ENCODE measurements at places on chromosomes 6 and 20.

DNA sequence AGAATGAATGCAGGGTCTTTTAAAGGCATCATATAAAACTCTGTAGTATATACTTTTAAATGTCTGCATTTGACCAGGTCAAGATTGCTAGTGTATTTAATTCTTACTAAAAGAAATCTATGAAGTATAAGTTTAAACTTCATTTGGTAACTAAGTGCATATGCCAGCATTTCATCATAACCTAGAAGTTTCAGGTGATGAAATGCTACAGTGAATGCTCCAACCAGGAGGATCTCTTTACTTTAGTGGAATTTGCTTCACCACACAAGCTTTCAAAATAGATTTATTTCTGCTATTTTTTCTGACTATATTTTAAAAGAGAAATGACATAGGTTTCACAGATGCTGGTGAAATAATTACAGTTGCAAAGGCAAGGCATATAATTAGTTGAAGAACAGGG, 141.9 kb downstream of the HIVEP2 start:
- DNase-seq: no peak

DNA sequence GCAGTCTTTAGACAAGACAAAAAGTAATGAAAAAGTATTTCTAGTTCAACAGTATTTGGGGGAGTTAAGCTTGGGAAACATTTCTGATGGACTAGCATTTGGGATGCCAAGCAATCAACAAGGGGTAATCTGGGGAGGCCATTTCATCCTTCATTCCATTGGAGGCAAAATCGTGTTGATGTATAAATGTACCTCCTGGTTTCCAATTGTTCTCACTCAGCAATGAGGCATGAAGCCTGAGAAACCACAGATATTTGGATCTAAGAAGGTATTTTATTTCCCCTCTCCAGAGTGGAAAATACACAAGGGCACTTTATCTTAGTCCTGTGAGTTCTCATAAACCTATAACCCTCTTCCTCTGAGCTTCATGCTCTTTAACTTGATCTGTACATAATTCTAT, 68.2 kb downstream of the TBX18 start:
- no peak for DNase-seq

DNA sequence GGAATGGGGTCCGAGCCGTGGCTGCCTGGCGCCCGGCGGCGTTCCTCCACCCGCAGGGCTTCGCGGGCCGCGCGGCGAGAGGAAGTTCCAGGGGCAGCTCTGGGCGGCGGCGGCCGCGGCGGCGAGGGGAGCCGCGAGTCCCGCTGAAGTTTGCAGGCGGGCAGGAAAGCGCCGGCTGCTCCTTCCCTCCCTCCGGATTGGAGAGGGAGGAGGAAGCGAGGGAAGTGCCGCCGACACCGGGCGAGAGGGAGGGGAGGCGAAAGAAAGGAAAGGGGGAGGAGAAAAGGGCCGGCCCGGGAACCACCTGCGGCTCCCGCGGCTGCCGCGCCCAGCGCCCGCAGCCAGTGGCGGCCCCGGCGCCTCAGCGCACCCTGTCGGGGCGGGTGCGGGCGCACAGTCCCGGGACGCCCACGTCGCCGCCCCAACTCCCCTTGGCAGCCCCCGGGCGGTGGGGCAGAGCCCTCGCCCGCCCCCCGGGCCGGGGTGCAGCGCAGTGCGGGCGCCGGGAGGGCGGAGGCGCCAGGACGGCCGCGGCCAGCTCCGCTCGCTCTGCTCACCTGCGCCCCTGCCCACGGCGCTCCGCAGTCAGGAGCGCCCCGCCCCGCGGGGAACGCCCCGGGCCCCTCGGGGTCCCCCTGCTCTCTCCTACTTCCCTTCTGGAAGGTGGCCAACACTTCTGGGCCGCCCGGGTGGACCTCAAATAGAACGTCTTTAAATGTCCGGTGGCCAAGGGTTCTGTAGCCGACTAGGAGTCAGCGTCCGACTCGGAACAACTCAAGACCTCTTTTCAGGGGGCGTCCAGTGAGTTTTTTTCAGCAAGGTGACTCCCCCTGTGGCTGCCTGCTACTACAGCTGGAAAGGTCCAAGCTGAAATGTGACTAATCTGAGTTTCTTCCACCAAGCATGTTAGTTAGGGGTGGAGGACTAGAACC, 80.3 kb upstream of the CCDC28A start:
- DNase-seq: no peak

DNA sequence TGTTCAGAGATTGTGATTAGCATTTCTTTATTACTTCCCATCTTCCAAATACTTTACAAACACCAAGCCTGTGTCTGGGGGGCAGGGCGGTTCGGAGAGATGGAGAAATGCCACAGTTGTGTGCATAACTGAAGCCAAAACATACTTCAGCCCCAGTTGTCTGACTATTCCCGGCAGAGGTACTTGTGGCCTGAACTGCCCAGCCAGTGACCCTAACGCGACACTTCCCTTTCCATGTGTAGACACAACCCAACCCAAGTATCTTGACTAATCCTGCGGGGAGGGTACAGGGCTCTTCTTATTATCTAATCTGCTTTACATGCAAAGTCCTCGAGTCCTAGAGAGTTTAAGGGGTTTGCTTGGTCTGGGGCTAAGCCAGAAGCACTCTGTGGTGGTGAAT, 46.2 kb downstream of the ISM1 start:
- DNase-seq: no peak

DNA sequence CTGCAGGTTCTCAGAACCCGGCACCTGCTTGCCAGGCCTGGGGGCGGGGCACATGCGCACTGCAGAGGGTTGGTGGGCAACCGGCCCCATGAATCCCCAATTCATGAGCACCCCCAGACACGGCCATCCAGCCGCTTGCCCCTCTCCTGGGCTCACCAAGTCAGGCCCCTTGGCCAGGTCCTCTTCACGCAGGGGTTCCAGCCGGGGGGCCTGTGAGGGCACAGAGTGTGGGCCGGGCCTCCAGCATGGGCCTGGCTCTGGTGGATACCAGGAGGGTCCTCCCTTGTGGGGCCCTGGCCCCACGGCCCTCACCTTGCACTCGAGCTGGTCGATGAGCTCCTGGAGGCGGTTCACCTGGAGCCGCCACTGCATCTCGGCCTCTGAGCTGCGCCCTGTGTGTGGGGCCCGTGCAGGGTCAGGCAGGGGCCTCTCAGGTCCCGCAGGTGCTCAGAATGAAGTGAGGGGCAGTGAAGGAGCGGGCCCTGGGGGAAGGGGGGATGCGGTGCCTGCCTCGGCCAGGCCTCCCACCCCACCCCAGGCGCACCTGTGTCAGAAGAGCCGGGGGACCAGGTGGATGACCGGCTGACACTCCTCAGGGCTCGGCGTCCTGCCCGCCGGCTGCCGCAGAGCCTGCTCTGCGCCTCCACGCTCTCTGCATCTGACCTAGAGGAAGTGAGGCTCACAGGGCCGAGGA, 2.6 kb upstream of the C20orf144 start:
- DNase-seq: no peak

All from stimulated activated CD4-positive, alpha-beta T cell treated with anti-CD3 and anti-CD28 coated beads, Interleukin-15, amount 100 ng/mL, for 1 hour (primary cell).